Activated naive CD4-positive, alpha-beta T cell treated with anti-CD3 and anti-CD28 coated beads for 36 hours (primary cell): ENCODE measurements at places on chromosomes 2 and 18. TPM values are rescaled to one million over a fixed set of nuclear protein-coding genes. Genes with fewer than 3 reads are reported as not detected.

NPHP1 gene
- 1.3 TPM for total RNA-seq

MYOM1 gene
- total RNA-seq, result 0.40 TPM

CYTIP gene
- total RNA-seq, result 599 TPM

VIT gene
- not detected for total RNA-seq

NPAS2 gene
- 5.9 TPM for total RNA-seq

RAPH1 gene
- 11.9 TPM for total RNA-seq

SIX2 gene
- not detected for total RNA-seq

UPP2 gene
- total RNA-seq, result not detected

TBR1 gene
- total RNA-seq, result not detected

SLC35F5 gene
- total RNA-seq, result 13.7 TPM

SPRED2 gene
- 11.4 TPM for total RNA-seq

SFT2D3 gene
- 3.1 TPM for total RNA-seq

CLHC1 gene
- total RNA-seq, result 3.1 TPM

C2orf15 gene
- total RNA-seq, result 1.6 TPM

DSG4 gene
- not detected for total RNA-seq

ATP9B gene
- 19.1 TPM for total RNA-seq

SALL3 gene
- total RNA-seq, result not detected

CAB39 gene
- total RNA-seq, result 86.6 TPM

AP1S3 gene
- total RNA-seq, result 12.8 TPM

MPHOSPH10 gene
- 32.3 TPM for total RNA-seq

PLA2R1 gene
- not detected for total RNA-seq

STPG4 gene
- total RNA-seq, result 0.27 TPM

PNPT1 gene
- 60.7 TPM for total RNA-seq

HNMT gene
- total RNA-seq, result not detected

NTSR2 gene
- not detected for total RNA-seq

EPG5 gene
- 18.3 TPM for total RNA-seq

ZNF804A gene
- total RNA-seq, result not detected

ABCG8 gene
- total RNA-seq, result not detected

ALPI gene
- total RNA-seq, result not detected

LMAN2L gene
- 4.0 TPM for total RNA-seq

FBXO15 gene
- 1.3 TPM for total RNA-seq

ZAP70 gene
- total RNA-seq, result 167 TPM

LDLRAD4 gene
- 19.4 TPM for total RNA-seq

CRYGC gene
- not detected for total RNA-seq

CABYR gene
- 1.7 TPM for total RNA-seq

GPR45 gene
- not detected for total RNA-seq

C2orf80 gene
- not detected for total RNA-seq

CCL20 gene
- 13.1 TPM for total RNA-seq
